ENCODE measurements at places on chromosomes 2 and 18. TPM values are rescaled to one million over a fixed set of nuclear protein-coding genes. Genes with fewer than 3 reads are reported as not detected.

The CFLAR gene
- 282 TPM for total RNA-seq

DNA sequence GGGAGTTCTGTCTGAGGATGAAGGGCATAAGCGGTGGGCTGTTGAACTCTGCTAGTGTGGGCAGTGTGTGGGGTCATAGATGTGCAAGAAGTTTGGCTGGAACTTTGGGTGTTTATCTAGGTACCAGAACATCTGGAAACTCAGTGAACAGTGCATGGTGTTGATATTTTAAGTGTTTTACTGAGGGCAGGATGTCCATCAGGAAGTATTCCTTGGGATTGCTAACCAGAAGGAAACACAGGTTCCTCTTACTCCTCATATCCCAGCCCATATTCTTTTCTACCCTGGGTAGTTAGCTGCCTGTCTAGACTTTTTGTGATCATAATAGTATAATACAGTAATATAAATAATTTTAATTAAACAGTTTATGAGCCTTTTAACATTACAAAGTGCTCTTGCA, 15.5 kb downstream of the BABAM2 start:
- no peak for DNase-seq

The STARD7 gene
- total RNA-seq, result 107 TPM

- DNase-seq, result no peak
Observed at GRCh38 chr2:232340171-232340935, 38.2 kb upstream of the ALPP start.

- peak; percentile 55 for DNase-seq
Observed at GRCh38 chr2:86290596-86291327, 46.7 kb downstream of the REEP1 start.

DNA sequence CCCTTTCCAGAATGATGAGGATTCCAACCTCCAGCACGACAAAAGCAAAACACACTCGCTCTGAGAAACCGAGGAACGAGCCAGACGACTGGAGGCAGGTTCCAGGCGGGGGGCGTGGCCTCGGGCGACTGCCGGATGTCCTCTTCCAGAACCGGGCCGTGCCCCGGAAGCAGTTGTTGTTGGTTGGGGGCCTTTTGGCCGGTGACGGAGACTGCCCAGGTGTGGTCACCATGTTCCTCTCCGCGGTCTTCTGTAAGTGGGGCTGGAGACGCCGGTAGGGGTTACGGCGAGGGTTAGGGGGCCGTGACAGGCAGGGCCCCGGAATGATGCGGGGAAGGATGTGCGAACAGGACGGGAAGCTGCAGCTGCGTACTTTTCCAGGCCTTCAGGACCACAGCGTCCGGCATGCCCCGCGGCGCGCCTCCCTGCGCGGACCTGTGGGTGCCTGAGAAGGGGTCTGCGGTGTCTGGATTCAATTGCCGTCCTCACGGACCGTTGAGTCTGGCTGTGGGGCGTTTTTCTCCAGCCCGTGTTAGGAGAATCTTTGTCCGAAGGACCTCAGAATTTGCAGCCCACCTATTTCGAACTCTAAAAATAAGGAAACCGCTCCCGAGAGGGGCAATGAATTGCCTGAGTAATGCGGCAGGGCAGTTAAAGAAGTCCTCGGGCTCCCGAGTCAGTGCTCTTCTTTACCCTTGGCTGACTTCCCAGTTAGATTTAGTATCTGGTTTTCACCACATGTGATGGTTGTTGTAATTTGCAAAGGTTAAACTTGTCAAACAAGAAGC, at the start of gene MRPL33:
MRPL33 (plus strand) TSS at position 172 of the 788 bp plus-strand sequence; CDS start at position 231, 59 bp downstream.
- peak; percentile 99 for DNase-seq

The GDF7 gene
- 1.2 TPM for total RNA-seq

- no peak for DNase-seq
Observed at GRCh38 chr2:27071990-27072830, 756 bp upstream of the OST4 start.

- no peak for DNase-seq
Observed at GRCh38 chr2:160478660-160479059, 14.9 kb downstream of the RBMS1 start.

DNA sequence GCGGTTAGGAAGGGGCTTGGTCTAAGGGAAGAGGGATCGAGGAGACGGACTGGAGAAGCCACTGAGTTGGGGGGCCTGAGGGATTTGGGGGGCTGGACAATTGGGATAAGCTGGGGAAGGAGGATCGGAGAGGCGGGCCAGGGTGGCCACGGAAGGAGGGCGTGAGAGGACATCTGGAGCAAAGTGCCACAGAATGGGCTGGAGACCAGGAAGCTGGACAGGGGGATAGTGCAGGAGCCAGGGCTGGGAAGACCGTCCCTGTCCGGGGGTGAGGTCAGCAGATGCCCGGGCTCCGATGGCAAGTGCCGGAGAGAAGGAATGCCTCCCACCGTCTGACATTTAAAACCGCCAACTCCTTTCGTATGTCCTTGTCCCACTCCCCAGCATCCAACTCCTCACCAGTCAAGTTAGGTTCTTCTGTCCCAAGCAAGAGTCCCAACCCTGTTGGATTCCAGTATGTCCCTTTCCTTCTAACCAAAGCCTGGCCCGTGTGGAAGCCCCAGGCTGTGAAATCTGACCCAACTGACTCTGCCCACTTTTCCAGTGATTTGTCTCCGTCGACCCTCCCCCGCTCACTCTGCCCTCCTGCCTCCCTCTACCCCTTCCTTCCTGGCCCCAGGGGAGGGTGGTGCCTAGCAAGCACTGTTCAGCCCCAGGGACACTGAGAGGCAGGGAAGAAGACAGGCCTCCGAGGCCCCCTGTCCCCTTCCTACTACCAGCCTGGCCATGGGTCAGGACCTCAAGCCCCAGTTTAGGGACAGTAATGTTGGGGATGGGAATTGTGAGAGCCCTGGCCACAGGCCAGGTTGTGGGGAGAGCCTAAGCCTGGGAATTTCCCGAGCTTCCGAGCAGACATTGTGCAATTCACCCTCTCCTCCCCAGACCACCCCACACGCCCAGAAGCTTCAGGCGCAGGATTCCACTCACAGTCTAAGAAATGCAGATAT, 31.5 kb upstream of the TMBIM1 start:
- DNase-seq, result no peak

DNA sequence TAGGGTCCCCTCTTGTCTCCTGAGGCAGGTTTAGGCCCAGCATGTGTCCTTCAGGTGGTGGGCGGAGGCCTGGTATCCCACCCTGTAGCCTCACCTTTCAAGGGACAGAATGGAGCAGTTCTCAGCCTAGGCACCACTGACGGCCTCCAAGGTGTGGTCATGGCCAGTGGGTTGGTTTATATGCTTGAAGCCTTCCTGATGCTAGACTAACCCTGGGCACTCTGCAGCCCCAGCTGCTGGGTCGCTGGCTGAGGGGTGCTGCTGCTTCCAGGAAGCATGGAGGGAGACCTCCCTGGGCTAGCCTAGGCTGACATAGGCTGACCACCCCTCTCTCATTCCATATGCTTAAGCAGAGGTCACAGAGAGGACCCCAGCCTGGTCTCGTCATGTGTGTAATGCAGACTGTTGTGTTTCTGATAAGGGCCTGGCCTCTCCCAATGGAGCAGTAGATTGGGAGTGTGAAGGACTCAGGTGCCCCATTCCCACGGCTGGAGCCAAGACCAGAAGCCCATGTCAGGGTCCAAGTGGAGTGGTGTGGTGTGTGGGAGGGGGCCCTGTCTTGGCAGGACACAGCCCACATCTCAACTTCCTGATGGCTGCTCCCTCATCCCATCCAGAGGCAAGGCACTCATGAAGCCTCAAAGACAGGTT, 206.6 kb downstream of the DYSF start:
- DNase-seq, result no peak

DNA sequence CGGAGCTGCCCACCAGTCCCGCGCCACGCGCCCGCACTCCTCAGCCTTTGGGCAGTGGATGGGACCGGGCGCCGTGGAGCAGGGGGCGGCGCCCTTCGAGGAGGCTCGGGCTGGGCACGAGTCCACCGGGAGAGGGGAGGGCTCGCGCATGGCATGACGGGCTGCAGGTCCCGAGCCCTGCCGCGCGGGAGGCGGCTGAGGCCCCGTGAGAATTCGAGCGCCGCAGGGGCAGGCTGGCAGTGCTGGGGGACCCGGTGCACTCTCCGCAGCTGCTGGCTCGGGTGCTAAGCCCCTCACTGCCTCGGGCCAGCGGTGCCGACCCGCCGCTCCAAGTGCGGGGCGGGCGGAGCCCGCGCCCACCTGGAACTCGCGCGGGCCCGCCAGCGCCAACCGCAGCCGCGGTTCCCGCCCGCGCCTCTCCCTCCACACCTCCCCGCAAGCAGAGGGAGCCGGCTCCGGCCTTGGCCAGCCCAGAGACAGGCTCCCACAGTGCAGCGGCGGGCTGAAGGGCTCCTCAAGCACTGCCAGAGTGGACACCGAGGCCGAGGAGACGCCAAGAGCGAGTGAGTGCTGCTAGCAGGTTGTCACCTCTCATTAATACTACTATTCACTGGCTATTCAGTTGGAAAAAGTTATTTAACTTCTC, 3.6 kb upstream of the TTC21B start:
- no peak for DNase-seq

The C2orf66 gene
- 0.26 TPM for total RNA-seq

All from mesenteric fat pad (tissue), 1 donor.